Cerebellar cortex (tissue), 1 donor: ENCODE measurements at places on chromosomes 5 and 9.

DNA sequence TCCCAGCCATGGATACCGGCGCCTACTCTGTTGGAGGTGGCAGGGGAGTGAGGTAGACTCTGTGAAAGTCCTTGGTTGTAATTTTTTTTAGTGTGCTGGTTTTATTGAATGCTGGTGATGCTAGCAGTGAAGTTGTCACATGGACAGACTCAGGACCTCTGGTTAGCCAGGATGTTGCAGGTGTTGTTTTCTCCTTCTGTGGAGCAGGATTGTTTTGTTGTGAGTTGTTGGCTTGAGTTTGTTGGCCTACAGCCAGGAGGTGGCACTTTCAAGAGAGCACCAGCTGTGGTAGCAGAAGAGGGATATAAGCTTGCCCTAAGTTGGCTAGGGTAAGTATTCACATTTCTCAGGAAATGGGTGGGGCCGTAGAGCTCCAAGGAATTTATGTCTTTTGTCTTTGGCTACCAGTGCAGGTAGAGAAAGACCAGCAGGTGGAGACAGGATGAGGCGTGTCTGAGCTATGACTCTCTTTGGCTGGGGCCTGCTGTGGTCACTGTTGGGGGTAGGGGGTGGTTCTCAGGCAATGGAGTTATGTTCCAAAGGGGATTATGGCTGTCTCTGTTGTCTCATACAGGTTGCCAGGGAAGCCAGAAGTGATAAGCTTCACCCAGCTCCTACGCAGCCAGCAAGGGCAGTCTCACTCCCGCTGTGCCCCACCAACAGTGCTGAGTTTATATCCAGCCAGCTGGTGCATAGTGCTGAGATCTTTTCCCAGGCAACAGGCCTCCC is 248.7 kb downstream of the TAF11L14 start:
- no peak for DNase-seq

- DNase-seq = no peak
Measured at GRCh38 chr9:118473521-118473920, 769.3 kb downstream of the TLR4 start.

DNA sequence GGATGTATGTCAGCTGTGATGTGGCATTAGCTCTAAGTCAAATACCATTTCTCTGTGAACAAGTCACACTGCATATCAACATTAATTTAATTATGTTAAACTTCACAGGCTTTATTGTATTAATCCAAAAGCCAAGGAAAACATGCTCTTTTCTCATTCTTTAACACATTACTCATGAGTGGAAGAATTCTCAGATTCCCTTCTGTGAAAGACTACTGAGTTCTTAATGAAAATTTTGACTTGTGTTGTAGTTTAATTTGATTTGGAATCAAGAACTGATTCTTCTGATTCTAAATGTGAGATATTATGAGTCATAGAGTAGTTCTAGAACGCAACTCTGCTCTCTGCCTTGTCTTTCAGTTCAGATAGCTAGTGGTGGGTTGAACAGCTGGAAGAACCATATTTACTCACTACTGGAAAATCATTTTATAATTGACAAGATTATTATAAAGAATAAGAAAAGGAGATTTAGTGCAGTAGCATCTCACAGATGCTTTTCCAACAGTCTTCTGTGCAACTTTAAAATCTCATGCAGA is 90.6 kb downstream of the VCAN start:
- no peak for DNase-seq

DNA sequence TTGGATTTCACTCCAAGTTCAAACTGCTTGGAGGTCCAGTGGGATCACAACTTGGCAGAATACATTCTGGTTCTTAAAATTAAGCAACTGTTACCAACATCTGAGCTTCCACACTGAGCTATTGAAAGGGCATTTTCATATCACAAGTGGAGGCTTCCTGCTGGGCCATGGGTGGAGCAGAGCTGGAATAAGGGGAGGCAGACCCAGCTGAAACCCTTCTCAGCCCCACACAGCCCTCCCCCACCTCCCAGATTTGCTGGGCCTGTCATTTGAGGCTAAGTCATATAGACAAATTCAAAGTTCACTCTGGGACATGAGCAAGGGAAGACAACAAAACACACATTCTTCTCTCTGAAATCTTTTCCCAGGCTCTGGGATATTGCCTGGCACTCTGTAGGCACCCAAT is 79.9 kb downstream of the ACTL7B start:
- no peak for DNase-seq

DNA sequence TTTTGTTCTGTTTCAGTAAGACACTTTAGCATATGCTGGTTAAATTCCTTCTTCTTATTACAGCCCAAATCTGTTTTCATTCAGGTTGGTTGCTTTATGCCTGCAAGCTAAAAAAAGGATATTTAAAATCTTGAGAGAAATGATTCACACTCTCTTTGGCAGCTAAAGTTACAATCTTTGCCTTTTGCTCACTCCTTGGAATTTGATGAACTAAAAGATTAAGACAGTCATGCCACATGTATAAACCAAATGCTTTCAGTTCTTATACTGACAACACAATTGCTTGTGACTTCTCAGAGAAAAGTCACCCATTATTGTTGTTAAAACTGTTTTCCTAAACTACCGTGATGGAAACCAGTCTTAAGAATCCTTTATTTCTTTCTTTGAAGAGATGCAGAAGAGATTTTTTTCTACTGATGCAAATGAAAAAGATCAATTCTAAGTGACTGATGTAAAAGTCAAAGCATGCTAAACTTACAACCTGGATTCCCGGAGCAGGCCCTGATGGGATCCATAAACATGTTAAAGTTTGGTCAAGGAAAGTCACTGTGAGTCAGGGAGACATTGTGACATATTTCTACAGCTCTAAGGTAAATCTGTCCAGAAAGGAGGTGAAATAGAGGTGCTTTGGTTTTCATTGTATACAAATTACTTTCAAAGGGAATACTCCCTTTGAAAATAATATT is 144.2 kb upstream of the CDH10 start:
- no peak for DNase-seq
